ENCODE measurements at places on chromosomes 5 and 9.
A peak's percentile ranks its signal among the peaks of the same experiment; 100 is the strongest.

DNA sequence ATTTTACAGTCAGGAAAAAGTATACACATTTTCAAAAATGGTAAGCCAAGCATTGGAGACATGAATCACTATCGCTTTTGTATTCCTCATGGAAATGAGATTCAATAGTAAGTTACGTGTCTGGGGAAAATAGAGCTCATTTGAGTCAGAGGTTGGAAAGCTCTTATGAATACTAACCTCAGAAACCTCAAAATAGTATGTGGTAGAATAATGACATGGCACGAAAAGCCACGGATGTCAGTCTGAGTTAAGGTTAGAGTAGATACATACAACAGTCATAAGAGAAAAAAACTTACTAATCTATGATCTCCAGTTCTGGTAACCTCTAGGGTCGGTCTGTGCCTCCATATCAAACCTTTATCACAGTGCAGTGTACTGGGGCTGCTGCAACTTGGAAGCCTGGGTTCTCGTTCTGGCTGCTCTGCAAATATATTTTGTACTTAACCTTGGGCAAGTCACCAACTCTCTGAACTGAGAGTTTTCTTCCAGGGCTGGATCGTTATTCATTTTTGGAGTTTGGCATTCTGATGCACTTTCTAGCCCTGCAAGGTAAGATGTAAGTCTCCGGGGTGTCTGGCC, 31.8 kb downstream of the MAP1B start:
- peak; percentile 97 for DNase-seq

DNA sequence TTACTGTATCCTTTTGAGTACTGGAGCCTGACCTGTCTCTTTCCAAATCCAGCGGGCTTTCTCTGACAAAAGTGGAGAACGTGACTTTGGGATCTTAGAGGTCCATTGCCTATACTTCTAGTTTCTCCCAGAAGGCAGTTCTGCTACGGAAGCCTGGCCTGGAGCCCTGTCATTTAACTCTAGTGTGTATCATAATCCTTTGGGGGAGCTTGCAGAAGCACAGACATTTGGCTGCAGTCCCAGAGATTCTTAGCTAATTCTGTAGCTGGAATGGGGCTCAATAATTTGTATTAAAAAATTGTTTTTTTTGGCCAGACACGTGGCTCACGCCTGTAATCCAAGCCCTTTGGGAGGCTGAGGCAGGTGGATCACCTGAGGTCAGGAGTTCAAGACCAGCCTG, 3.0 kb downstream of the HARS2 start:
- DNase-seq = no peak

GRCh38 chr5:43413966-43414365, 1.8 kb upstream of the CCL28 start:
- no peak for DNase-seq

DNA sequence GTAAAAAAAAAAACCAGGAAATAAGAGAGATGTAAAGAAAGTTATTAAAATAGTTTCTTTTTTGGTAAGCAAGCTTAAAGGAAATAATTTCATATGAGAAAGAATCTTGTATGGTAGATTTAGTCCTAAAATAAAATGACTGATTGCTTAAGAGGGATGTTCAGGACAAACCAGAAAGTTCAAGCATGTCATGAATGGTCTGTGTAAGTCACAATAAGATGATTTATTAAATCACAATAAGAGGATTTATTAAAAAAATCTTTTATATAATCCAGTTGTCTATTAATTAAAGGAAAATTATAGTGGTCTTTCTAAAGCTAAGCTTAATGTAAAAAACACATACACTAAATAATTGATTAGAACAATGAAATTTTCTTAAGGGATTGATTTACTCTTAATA, 91.8 kb upstream of the OR13F1 start:
- DNase-seq = no peak

- DNase-seq = no peak
Measured at GRCh38 chr9:126699401-126699881, 85.7 kb downstream of the LMX1B start.

GRCh38 chr9:109743696-109744095, 36.3 kb upstream of the PALM2AKAP2 start:
- no peak for DNase-seq

DNA sequence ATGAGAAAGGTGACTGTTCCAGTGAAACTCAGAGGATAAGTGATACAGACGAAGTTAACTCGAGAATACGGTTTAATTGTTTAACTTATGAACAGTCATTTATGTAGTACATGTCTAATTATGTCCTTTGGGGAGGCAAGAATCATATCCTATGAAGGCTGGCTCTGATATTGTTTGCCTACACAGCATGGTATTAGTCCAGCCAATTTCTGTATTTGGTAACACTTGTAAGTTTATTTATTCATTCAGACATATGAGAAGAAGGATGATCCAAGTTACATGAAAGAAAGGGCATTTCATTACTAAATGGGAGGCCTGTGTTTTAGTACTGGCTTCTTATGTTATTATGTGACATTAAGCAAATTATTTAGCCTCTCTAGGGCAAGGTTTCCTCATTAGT, 199.7 kb downstream of the NNT start:
- DNase-seq = no peak

Measured in HCEC 1CT (cell line).